ENCODE measurements at places on chromosomes 6 and 20.

GRCh38 chr6:31489086-31489485, 8.9 kb upstream of the MICB start:
- no peak for DNase-seq

DNA sequence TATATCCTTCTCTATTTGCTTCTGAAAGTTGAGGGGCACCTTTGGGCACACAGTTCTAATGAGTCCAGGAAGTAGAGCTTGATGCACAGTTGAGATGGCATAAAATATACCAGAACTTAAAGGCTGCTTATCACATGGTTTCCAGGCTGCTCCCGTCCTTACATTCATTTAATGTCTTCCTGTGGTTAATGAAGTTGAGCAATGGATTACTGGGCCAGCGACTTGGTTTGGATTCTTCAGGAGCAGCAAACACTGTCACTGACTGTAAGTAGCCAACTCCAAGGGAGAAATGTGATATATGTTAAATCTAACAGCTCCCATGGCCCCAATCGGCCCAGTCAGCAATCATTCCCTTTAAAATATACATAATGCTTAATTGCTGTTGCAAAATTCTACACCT, 9.0 kb upstream of the TSHZ2 start:
- DNase-seq: no peak

- no peak for DNase-seq
Measured at GRCh38 chr20:32461836-32462600, 103.9 kb downstream of the ASXL1 start.

GRCh38 chr6:157316871-157317814, 6.2 kb downstream of the TMEM242 start:
- DNase-seq: no peak

- DNase-seq: no peak
Measured at GRCh38 chr6:137685798-137686375, 181.2 kb upstream of the TNFAIP3 start.

DNA sequence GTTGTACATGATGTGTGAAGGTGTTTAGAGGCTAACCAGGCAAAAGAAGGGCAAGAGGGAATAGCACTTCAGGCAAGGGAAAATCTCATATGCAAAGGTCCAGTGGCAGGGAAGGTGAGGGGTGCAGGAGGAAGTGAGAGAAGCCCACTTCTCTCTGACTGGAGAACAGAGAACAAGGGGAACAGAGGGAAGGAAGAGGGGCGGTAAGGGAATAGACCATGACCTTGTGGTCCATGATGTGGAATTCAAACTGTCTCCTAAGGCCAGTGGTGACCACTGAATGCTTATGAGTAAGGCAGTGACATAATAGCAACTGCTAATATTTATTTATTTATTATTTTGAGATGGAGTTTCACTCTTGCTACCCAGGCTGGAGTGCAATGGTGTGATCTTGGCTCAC, 20.6 kb upstream of the SLC9A8 start:
- DNase-seq: no peak

DNA sequence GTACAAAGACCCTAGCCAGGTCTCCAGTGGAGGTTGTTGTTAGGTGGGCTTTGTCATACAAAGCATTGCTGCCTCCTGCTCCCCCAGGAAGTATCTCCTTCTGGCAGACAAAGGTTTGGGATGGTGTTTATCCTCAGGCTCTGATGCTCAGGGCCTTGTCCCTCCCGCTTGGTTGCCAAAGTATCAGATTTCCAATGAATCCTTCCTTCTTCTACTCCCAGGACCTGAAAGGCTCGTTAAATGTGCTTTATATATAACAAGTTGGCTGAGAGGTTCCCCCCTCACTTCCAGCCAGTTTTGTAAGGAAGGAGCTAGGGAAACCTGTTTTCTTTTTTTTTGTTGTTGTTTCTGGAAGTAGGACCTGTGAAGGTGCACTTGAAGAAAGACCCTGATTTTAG, 14.4 kb downstream of the PTK7 start:
- DNase-seq: no peak

DNA sequence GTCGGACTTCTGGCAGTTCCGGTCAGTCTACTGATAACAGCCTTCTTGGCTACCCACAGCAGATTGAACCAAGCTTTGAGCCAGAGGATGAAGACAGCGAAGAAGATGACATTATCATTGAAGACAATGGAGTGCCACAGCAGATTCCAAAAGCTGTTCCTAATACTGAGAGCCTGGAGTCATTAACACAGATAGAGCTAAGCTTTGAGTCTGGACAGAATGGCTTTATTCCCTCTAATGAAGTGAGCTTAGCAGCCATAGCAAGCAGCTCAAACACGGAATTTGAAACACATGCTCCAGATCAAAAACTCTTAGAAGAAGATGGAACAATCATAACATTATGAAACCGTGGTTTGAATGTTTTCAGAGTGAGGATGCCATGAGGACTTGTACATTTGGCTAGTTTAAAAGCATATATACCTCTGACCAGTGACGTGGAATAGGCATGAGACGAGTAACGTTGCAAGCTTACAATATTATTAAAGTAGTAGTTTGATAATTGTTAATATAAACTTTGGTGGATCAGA, 18.8 kb downstream of the PARD6B start:
- DNase-seq: no peak

- no peak for DNase-seq
Measured at GRCh38 chr6:118918329-118918725, 16.6 kb downstream of the MCM9 start.

- no peak for DNase-seq
Measured at GRCh38 chr6:137764464-137764863, 102.6 kb upstream of the TNFAIP3 start.

GRCh38 chr6:77883851-77884250, 231.0 kb downstream of the MEI4 start:
- no peak for DNase-seq

- DNase-seq: no peak
Measured at GRCh38 chr6:127923135-127923534, 22.3 kb upstream of the THEMIS start.

- no peak for DNase-seq
Measured at GRCh38 chr20:19621072-19621471, 137.0 kb upstream of the RIN2 start.

- DNase-seq: no peak
Measured at GRCh38 chr6:42091718-42092023, 41.3 kb downstream of the TAF8 start.
